GM19239 (cell line): ENCODE measurements at places on chromosomes 11 and 22.

DNA sequence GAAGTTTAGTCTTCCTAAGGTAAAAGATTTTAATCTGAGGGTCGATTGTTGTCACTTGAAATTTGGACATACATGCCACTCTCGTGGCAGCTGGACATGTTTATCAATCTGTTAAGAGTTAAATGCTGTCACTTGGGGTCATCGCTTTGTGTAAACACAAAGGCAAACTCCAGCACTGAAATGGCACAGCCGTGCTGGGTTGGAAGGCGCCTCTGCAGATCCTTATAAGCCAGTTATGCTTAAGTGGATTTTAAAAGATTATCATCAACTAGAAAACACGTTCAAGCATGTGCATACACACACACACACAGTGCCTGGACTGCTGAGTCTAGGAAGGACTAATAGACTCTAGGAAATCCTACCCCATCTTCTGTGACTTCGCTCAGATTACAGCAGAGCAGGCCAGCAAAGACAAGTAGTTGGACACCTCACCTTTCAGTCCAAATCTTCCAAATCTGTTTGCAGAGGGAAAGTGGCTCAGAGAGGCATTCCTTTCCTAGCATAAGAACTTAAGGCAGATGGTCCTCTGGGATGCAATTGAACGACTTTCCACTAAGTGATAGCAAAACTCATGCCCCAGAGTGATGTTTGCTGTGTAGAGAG is 83.7 kb downstream of the CACNG2 start:
- DNase-seq: no peak

DNA sequence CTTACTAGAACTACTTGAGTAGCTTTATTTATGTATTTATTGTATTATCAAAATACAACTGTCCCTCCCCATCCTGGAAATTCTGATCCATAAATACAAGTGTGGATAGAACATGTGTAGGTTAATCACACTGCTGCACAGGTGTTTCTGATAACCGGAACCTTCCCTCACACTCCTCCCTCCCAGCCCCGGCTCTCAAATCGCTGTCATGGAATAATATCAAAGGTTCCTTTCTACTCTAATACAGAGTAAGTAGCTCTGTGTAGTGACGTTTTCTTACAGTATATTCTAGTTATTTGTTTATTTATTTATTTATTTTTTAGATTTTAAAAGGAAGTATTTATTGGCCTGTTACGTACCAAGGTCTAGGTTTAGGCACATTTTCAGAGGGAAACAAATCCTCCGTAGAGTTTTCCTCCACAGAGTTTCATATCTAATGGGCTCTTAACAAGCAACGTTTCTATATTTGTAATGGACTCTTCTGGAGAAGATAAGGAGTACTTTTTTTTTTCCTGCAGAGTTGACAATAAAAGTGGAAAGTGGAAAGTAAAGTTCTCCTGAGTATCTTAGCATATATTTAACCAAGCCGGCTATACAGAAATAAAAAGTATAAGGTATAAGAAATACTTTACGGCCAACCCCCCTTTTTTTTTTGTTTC is 129.0 kb upstream of the CARD18 start:
- DNase-seq: no peak

- no peak for DNase-seq
These were observed 13.4 kb upstream of the GRK2 start for GRCh38 chr11:67252831-67253239.

- no peak for DNase-seq
These were observed 17.2 kb upstream of the C1QTNF4 start for GRCh38 chr11:47611348-47611794.

DNA sequence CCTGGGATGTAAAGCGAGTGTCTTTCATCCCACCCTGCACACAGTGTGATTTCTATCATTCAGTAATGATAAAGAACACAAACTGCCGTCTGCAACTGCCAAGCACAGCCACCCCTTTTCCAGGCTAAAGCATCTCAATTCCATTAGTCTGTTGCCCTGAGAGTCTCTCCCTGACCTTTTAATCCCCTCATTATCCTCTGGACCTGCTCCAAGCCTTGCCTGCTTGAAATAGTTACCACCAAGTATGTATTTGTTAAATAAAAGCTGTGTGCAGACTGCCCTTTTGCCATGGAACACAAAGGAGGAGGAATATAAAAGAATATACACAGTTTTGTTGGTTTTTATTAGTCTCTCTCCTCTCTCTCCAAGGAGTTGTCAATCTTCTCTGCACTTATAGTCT is 13.0 kb downstream of the GRAP2 start:
- DNase-seq: no peak

GRCh38 chr22:33741025-33741424 is 179.3 kb downstream of the LARGE1 start:
- no peak for DNase-seq
